Renal pelvis (tissue), 12 donors: ENCODE measurements at places on chromosomes 12 and 14. TPM values are rescaled to one million over a fixed set of nuclear protein-coding genes. Genes with fewer than 3 reads are reported as not detected.

- no peak for DNase-seq
These were observed 49.8 kb downstream of the EID3 start for GRCh38 chr12:104353012-104353981.

- DNase-seq: no peak
These were observed 96.9 kb downstream of the FIGNL2 start for GRCh38 chr12:51751661-51752060.

GRCh38 chr12:62912644-62913043 is 22.3 kb downstream of the PPM1H start:
- no peak for DNase-seq

- no peak for DNase-seq
These were observed at the start of gene TMEM233 for GRCh38 chr12:119593578-119594398. Gene TMEM233 (plus strand): TSS chr12:119593774. CDS start chr12:119593849, 75 bp downstream.

GRCh38 chr14:40445020-40445419 is 1012.8 kb upstream of the FBXO33 start:
- DNase-seq: no peak

The PCBP2 gene
- 1,171 TPM for polyA plus RNA-seq

The GDF3 gene
- 0.47 TPM for polyA plus RNA-seq

DNA sequence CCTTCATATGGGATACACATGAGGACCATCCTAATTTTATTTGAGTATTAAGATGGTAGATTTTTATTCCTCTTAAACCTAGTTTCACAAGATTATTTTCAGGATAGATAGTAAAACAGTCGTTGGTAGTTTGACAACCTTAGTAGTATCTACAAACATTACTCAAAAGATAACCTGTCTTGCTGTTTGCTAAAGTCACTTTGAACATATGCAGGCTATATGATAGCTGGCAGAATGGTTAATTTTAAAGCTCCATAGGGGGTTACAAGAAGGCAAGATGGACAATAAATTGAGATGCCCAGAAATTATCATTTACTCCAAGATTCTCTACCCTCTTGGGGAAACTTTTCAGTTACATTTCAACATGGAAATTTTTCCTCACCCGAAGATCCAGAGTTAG is 525.7 kb downstream of the SOX5 start:
- no peak for DNase-seq

DNA sequence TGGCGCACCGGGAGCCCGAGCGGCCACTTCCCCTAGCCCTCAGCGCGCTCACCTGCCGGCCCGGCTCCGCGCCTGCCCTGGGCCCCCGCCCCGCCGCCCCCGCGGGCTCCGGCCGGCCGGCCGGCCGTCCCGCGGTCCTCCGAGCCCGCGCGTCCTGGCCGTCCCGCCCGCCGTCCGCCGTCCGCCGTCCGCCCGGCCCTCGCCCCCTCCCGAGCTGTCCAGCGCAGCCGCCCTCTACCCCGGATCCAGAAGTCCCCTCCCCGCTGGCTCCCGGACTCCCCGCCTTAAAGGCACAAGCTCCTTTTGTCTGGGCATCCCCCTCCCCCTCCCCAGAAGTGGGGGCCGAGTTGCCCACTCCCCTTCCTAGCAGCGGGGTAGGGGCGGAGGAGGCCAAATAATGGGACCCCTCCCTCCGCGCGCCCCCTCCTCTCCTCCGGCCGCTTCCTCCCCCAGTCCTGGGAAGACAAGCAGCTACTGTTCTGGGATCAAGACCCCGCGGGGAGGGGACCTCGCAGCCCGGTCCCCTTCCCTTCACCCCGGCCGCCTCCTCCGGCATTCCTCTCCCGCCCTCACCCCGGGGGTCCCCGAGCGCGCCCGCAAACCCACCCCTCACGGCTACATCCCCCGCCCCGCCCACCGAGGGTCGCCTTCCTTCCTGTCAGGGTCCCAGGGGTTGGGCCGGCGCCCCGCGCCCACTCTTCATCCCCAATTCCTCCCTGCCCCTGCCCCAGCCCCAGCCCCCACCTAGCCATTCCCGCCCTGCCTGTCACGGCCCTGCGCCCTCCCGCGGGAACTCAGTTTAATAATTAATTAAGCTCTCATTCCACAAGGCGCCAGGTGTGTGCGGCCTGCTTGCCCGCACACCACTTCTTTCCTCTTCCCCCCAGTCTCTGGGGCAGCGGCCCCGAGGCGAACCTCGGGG is at the start of gene ADCY6:
Gene ADCY6, minus strand, starts transcription at position 236 of the 922 bp plus-strand sequence. CDS start 5,655 bp downstream, outside the sequence.
- peak; percentile 86 for DNase-seq

The TRHDE gene
- 20.0 TPM for polyA plus RNA-seq
